Esophagus squamous epithelium (tissue), 5 donors: ENCODE measurements at places on chromosomes 16 and 17.

- DNase-seq: no peak
Measured at GRCh38 chr17:57557416-57557815, 187.7 kb downstream of the CCDC182 start.

DNA sequence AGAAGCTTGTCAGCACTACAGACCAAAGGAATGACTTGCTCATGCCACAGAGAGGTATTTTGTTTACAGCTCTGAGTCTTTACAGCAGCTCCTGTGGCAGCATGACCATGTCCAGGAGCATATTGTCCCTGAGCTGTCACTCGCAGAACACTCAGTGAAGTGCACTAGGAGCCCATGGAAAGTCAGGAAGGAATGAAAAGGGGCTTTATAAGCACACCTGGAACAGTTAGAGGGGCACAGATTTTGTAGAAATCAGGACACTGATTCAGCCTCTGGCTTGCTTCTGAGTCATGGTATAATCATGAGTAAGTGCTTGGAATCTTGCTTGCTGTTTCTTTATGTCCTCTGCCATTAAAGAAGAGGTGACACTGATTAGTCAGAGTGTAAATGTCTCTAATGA, 41.0 kb downstream of the TADA2A start:
- no peak for DNase-seq

DNA sequence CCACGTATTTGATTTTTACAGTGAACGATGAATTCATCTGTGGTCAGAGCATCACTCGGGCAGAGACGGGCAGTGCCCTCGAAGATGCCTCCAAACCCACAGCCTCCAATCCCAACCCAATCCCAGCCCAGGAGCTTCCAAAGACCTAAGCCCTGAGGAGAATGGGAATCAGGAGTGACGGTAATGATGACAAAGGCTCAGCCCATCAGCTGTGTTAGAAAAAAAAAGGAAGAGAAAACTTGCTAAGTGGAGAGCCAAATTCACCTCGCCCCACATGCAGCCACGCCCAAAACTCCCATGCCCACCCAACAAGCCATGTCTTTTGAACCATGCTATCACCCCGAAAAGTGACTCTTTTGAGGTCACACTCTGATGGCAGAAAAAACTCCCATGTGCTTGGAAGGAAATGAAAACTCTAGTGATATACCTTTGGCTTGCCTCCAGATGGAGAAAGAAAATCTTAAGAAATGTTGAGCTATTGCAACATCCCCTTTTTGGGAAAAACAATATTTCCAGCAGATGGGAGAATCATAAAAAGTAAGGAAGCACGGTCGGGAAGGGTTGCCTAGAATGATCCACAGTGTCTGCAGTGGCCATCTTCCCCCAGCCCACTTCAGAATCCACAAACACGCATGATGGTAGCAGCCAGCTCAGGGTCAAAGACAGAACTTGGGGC, 37.7 kb downstream of the XYLT1 start:
- DNase-seq: no peak

- no peak for DNase-seq
Measured at GRCh38 chr17:50642071-50642721, 7.5 kb downstream of the ABCC3 start.

DNA sequence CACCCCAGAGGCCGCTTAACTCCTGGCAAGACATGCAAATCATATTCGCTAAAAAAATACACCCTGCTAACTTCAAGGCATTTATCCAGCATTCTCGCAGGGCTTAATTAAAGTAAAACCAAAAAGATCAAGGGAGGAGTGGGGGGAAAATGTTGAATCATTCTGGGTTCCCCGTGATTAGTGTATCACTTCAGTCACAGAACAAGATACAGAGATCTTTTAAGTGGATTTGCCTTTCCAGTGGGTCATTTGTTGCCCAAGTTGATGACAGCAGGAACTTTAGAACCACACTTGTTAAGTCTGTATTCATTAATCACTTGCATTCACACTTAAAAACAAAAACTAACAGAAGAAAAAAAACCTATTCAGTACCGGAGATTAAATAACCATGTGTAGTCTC, 17.3 kb downstream of the CRYBA1 start:
- DNase-seq: no peak
